Skin of body (tissue), 3 donors: ENCODE measurements at places on chromosomes 4 and X. TPM values are rescaled to one million over a fixed set of nuclear protein-coding genes. Genes with fewer than 3 reads are reported as not detected.

Gene MAGIX
- total RNA-seq: 1.4 TPM

Gene PABPC1L2B
- total RNA-seq: not detected

Gene S100G
- total RNA-seq: not detected

Gene TAF7L
- total RNA-seq: 0.20 TPM

Gene OTUD6A
- total RNA-seq: not detected

Gene LUZP4
- not detected for total RNA-seq
